ENCODE measurements at places on chromosomes 3 and 15.

GRCh38 chr15:79299126-79299840 is 11.6 kb upstream of the TMED3 start:
- no peak for DNase-seq

DNA sequence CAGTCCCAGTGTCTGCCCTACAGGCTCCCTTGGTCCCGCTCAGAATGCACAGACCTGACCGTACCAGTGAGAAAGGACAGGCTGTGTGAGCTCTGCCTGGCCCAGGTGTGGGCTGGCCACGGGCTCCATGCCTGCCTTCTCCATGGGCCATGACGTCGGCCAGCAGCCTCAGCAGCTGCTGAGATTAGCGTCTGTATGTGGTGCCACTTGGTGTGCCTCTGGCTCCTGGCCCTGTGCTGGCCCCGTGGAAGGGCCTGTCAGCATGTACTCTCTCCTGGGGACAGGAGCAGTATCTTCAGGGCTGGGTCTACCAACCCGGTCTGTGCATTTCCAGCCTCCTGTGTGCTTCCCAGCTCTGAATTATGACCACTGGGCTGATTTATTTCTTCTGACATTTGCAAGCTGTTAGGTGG is 25.7 kb downstream of the KLF13 start:
- DNase-seq: no peak

DNA sequence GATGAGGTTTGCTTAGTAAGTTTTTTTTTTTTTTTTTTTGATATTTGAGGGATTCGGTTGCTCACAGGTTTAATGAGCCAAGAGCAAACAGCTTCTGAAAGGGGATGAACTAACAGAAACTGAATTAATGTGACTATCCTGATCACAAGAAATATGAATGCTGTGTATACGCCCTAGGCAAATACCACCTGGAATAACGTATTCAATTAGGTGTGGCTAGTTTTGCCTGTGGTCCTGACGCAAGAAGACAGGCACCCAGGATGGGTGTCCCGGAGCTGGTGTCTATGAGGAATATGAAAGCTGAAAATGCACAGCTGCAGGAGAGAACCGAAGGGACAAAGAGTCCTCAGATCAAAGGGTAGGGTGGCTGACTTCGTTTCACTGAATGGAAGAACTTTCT is 14.6 kb downstream of the LSG1 start:
- no peak for DNase-seq

DNA sequence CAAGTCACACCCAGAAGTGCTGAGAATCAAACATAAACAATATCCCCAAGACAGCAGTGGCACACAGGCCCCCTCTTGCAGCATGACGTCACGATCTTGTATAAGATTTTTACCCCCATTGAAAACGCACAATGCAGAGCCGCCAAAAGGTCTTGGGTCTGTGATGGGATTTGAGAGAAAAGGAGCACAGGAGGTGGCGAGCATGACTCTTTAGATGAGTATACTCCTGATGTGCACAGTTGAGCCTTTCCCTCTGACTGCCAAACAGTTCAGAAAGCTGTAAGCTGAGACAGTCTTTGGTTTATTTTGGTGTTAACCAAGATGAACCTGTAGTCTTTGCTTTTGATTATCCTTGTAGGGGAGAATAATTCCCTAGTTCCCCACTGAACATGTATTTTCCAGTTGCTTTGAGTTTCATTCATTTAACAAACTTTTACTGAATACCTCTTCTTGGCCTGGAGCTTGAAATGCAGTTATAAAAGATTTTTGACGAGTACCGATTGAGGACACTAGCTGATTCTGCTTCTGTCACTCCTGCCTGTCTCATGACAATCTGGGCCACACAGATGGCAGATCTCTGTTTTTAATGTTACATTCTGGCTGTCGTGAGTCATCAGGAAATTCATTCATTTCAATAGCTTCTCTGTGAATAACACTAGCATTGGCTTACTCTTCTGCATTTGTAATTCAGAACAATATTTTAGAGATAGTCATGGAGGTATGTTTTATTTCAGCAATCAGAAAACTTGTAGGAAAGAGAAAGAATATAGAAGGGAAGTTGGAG is 28.9 kb downstream of the CFAP91 start:
- DNase-seq: peak; percentile 49

DNA sequence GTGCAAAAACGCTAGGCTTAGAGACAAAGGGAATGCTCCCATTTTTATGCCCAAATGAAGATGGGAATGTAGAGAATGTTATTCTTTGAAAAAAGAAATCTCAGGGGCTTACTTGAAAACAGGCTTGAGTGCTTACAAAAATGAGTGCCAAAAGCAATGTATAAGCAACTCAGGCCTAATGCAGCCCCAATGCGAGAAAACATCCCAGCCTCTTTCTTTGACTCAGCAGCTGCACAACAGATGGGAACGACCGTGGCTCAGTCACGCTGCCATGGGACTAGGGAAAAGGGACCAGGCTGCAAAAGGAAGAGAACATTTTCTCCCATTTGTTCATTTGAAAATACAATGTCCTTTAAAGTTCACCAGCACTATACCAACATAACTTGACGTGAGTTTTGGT is 246.4 kb upstream of the LRIG1 start:
- no peak for DNase-seq

DNA sequence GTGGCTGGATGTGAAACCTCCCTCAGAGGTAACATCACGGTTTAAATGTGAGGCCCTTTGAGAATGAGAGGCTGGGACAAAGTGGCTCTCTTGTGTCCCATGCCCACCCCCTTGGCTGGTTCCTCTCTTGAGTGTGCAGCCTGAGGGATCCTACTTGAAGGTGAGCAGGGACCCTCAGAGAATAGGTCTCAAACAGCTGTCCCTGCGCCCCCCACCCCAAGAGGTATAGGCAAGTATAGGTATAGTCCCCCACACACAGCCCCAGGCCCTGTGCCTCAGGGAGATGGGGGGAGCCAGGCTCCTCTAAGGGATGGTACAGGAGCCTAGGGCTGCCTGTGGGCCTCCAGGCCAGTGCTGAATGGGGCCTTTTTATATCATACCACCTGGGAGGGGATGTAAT is 61.9 kb downstream of the ISG20 start:
- DNase-seq: no peak

- DNase-seq: peak; percentile 23
These were observed 360.0 kb upstream of the PROK2 start for GRCh38 chr3:72144773-72145505.

- DNase-seq: no peak
These were observed 69.5 kb downstream of the KLF15 start for GRCh38 chr3:126287536-126288241.

DNA sequence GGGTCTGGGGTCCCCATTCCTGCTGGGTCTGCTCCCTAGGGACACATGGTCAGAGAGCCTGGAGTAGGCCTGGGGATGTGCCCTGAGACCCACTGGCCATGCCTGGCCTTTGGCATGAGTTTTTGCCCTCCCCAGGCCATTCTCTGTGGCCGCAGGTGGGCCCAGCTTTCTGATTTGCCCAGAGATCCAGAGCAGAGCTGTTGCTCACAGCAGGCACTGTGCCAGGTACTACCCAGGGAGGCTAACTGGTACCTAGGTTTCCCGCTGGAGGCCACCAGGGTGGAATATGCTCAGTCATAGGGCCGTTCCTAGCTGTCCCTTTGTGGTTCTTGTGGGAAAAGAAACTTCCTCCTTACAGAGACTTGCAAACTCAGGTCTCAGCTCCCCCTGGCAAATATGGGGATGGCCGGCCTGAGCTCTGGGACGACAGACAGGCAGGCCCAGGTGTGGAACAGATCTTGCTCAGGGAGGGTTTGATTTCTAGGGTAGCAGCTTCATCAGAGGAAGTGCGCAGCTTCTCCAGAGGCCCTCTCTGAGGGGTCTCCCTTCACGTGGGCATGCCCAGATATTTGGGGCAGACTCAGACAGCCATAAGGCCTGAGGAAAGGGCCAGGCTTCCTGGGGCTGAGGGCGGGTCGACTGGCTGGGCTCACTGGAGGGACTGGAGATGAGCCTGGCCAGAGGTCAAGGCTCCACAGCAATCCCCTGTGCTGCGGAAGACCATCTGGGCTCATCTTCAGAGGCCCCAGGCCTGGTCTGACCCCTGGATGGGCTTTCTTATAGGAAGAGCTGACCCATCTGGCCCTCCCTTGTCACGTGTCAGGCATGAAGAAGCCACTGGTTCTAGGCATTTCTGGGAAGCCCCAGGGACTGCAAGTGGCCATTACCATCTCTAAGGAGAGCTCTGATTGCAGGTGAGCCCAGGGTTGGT is 28.0 kb downstream of the ACAA1 start:
- no peak for DNase-seq

- peak; percentile 48 for DNase-seq
These were observed 36.6 kb downstream of the CD86 start for GRCh38 chr3:122091602-122092295.

- DNase-seq: no peak
These were observed 5.3 kb downstream of the LRRK1 start for GRCh38 chr15:100924436-100924835.

GRCh38 chr15:39273717-39274411 is 307.0 kb upstream of the THBS1 start:
- DNase-seq: no peak
